ENCODE measurements at places on chromosomes 7 and 10. TPM values are rescaled to one million over a fixed set of nuclear protein-coding genes. Genes with fewer than 3 reads are reported as not detected.

KNDC1 gene
- 53.2 TPM for polyA plus RNA-seq

MUC3A gene
- 0.05 TPM for polyA plus RNA-seq

ADAM8 gene
- 5.2 TPM for polyA plus RNA-seq

KIAA1217 gene
- 23.2 TPM for polyA plus RNA-seq

GRCh38 chr7:156397249-156397648 is 243.3 kb upstream of the RNF32 start:
- H3K4me1 ChIP-seq, result no peaks in the 10 kb centered on the region
- DNase-seq, result no peak
- no peaks in the 10 kb centered on the region for H3K36me3 ChIP-seq
- no peak overlapping the region for H3K4me3 ChIP-seq
- no peaks in the 10 kb centered on the region for H3K27me3 ChIP-seq

DNA sequence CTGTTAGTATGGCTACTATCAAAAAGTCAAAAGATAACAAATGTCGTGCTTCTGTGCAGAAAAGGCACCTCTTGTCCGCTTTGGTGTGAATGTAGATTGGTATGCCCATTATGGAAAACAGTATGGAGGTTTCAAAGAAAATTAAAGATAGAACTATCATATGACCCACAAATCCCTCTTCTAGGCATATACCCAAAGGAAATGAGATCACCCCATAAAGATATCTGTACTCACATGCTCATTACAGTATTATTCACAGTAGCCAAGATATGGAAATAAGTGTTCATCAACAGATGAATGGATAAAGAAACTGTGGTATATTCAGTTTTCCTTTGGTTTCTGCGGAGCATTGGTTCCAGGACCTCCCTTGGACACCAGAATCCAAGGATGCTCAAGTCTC is 180.5 kb upstream of the PPP1R3A start:
- H3K36me3 ChIP-seq, result no peaks in the 10 kb centered on the region
- H3K4me3 ChIP-seq, result no peak overlapping the region
- H3K4me1 ChIP-seq, result no peaks in the 10 kb centered on the region
- DNase-seq, result no peak
- H3K27me3 ChIP-seq, result no peaks in the 10 kb centered on the region

DNA sequence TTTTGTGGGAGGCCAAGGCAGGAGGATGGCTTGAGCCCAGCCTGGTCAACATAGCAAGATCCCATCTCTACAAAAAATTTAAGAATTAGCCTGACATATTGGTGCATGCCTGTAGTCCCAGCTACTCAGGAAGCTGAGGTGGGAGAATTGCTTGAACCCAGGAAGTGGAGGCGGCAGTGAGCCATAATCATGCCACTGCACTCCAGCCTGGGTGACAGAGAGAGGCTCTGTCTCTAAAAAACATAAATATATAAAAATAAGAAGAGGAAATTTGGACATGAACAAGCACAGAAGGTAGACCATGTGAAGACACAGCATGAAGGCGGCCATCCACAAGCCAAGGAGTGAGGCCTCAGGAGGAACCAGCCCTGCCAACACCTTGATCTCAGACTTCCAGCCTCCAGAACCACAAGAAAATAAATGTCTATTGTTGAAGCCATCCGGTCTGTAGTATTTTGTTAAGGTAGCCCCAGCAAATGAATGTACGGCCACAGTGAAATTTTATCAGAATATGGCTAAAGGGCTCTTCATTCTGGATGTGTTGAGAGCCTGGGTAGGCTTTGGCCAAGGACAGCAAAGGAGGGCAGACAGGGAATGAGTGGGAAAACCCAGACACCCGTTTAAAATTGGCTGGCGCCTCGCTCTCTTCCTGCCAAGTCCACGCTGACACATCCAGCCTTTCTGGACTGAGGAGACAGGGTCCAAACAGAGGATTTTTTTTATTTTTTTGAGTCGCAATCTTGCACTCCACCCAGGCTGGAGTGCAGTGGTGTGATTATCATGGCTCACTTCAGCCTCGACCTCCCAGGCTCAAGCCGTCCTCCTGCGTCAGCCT is 12.9 kb upstream of the GRID2IP start:
- no peak for DNase-seq
- H3K4me1 ChIP-seq, result no peaks in the 10 kb centered on the region
- no peaks in the 10 kb centered on the region for H3K27me3 ChIP-seq
- no peak overlapping the region for H3K27ac ChIP-seq
- no peak overlapping the region for H3K4me3 ChIP-seq
- no peaks in the 10 kb centered on the region for H3K36me3 ChIP-seq

GRCh38 chr10:103806395-103807187 is 48.8 kb downstream of the SH3PXD2A start:
- H3K4me3 ChIP-seq, result no peak overlapping the region
- H3K4me1 ChIP-seq, result no peaks in the 10 kb centered on the region

DNA sequence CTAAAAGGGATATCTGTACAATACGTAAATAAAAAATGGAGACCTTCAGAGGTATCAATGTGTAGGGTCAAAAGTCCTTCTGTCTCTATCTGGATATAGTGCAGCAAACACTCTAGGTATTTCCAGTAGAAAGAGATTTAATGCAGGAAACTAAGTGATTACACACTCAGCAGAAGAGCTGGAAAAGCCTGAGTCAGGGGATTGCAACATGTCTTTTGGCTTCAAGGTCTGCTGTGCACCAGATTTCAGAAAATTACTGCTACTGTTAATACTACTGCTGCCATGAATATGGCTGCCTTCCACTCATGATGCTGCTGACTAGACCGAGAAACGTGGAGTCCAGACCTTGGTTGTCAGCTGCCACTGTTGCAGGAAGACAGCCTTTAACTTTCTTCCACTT is 94.9 kb upstream of the DLX6 start:
- DNase-seq, result peak; percentile 51
- no peaks in the 10 kb centered on the region for H3K27me3 ChIP-seq

GRCh38 chr7:49596701-49597491 is 176.5 kb upstream of the VWC2 start:
- no peak for DNase-seq
- H3K27me3 ChIP-seq, result no peaks in the 10 kb centered on the region
- no peak overlapping the region for H3K4me3 ChIP-seq
- no peak overlapping the region for H3K27ac ChIP-seq
- no peaks in the 10 kb centered on the region for H3K4me1 ChIP-seq

- peaks cover 6% of the 10 kb centered on the region for H3K4me1 ChIP-seq
- H3K27ac ChIP-seq, result no peak overlapping the region
- H3K4me3 ChIP-seq, result no peak overlapping the region
- DNase-seq, result no peak
- H3K27me3 ChIP-seq, result no peaks in the 10 kb centered on the region
- no peaks in the 10 kb centered on the region for H3K36me3 ChIP-seq
Observed at GRCh38 chr7:151032936-151033863, 5.0 kb downstream of the ABCB8 start.

- no peaks in the 10 kb centered on the region for H3K27me3 ChIP-seq
- no peak for DNase-seq
Observed at GRCh38 chr7:127807340-127807739, 155.3 kb downstream of the SND1 start.

DNA sequence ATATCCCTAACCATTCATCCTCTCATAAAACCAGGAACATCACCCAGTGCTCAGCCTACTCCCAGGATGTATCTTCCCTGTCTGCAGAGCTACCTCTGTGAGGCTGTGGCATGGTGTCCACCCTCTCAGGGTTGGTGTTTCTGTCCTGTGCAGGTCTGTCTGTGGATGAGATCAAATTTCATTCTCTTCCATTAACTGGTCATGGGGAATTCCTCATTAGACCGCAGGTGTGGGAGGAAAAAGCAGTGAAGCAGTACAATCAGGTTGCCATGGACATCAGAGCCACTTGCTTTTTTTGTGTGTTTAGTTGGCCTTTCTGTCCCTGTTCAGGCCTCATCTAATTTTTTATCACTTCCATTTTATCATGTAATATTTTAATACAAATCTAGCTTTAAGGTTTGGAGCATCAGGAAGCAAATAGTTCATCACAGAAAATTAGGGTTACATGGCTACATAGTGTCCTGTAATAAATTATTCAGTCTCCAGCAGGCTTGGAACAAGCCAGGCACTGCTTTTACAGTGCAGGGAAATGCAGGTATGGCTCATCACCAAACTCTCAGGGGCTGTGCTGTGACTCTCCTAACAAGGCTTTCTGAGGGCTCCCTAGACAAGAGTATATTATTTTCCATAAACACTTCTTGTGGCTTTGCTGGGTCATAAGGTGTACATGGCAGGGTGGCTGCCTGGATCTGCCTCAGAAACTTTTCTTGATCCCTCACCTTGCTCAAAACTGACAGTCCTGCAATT is 594.9 kb upstream of the IGFBP3 start:
- no peak overlapping the region for H3K27ac ChIP-seq
- H3K36me3 ChIP-seq, result no peaks in the 10 kb centered on the region
- no peak overlapping the region for H3K4me3 ChIP-seq
- DNase-seq, result no peak

- no peak for DNase-seq
- H3K36me3 ChIP-seq, result no peaks in the 10 kb centered on the region
- H3K27me3 ChIP-seq, result no peaks in the 10 kb centered on the region
- H3K27ac ChIP-seq, result no peak overlapping the region
Observed at GRCh38 chr7:116037401-116037800, 6.8 kb upstream of the TFEC start.
